Uterus (tissue), 4 donors: ENCODE measurements at places on chromosomes 16 and 17.

DNA sequence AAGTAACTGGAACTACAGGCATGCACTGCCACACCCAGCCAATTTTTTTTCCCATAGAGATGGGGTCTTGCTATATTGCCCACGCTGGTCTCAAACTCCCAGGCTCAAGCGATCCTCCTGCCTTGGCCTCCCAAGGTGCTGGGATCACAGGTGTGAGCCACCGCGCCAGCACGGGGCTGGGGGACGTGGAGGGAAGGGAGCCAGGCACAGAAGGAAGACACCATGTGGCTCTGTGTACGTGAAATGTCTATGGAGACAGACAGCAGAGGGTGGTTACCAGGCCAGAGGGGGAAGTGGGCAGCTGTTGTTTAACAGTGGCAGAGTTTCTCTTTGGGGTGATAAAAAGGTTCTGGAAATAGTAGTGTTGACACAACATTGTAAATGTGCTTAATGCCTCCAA, 4.6 kb upstream of the PIEZO1 start:
- H3K27me3 ChIP-seq: peaks cover 8% of the 10 kb centered on the region
- H3K36me3 ChIP-seq: no peaks in the 10 kb centered on the region
- no peaks in the 10 kb centered on the region for H3K4me1 ChIP-seq
- H3K27ac ChIP-seq: no peak overlapping the region

DNA sequence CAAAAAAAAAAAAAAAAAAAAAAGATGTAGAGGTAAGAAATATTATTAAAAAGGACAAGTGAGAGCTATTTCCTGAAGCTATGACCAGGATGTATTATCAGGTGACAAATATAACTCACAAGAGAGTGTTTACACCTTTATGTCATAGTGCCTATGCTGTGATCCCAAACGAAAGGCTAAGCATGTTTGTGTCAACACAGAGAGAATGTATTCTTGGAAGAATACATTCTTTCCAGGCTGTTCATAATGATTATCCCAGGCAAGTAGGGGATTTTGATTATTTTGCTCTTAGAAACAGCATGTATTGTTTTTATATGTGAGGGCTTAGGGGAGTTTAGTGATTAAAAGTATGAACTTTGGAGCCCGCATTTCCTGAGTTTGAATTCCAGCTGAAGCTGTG, 175.0 kb downstream of the SPECC1 start:
- no peaks in the 10 kb centered on the region for H3K27me3 ChIP-seq
- no peak for DNase-seq
- H3K36me3 ChIP-seq: no peaks in the 10 kb centered on the region
- H3K4me1 ChIP-seq: no peaks in the 10 kb centered on the region
- H3K27ac ChIP-seq: no peak overlapping the region

DNA sequence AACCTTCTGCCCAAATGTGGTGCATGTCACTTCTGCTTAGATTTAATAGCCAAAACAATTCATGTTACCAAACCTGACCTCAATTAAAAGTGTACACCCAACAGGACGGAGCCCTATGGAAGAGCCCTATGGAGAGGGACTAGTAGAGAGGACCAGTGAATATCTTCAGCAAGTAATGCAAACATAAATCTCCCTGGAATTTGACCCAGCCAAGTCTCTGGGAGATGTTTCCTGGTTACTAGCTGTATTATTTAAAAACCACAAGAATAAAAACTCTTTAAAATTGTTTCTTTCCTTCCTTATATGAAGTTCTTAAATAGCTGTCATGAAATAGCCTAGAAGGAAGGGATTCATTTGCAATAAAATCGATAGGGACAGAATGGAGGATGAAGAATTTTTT, 255.8 kb downstream of the CDH11 start:
- H3K36me3 ChIP-seq: no peaks in the 10 kb centered on the region
- DNase-seq: no peak
- no peak overlapping the region for H3K4me3 ChIP-seq
- H3K27me3 ChIP-seq: no peaks in the 10 kb centered on the region

DNA sequence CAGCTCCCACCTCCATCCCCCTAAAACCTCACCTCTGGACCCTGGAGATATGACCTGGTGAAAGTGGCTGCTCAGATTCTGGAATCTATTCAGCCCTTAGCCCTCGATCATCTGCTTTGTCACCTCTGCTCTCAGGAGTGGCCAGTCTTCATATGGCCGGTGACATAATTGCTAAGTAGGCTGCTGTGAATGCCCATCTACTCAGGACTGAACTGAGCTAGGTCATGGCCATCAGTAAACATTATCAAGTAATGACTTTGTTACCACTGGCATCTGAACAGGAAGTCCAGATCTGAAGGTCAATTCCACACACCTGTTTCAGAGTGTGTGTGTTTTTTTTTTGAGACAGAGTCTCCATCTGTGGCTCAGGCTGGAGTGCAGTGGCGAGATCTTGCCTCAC, 78.6 kb downstream of the CDK5R1 start:
- DNase-seq: no peak
- H3K36me3 ChIP-seq: no peaks in the 10 kb centered on the region
- no peak overlapping the region for H3K4me3 ChIP-seq
- H3K27me3 ChIP-seq: no peaks in the 10 kb centered on the region
- H3K27ac ChIP-seq: no peak overlapping the region
- no peaks in the 10 kb centered on the region for H3K4me1 ChIP-seq

GRCh38 chr17:64216338-64217248, 46.5 kb downstream of the TEX2 start:
- H3K4me3 ChIP-seq: no peak overlapping the region
- H3K27me3 ChIP-seq: no peaks in the 10 kb centered on the region
- peak; percentile 46 for DNase-seq
- H3K36me3 ChIP-seq: no peaks in the 10 kb centered on the region
- peaks cover 7% of the 10 kb centered on the region for H3K4me1 ChIP-seq
